ENCODE measurements at places on chromosomes 7 and 10. TPM values are rescaled to one million over a fixed set of nuclear protein-coding genes. Genes with fewer than 3 reads are reported as not detected.

DNA sequence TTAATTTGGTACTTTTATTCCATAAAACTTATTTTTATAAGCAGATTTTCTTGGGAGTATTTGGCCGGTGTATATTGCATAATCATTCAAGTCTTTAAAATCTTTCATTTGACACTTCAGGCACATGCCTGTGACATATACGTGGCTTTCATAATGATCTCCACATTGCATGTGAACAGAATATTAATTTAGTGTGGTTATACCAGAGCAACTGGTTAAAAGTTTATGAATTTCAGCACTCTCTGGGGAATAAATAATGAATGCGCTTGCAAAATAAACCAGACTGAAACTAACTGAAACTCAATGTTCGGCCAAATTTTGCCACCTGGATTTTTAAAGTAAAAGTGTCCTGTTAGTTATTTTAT is 242.3 kb downstream of the GLI3 start:
- no peak for DNase-seq

DNA sequence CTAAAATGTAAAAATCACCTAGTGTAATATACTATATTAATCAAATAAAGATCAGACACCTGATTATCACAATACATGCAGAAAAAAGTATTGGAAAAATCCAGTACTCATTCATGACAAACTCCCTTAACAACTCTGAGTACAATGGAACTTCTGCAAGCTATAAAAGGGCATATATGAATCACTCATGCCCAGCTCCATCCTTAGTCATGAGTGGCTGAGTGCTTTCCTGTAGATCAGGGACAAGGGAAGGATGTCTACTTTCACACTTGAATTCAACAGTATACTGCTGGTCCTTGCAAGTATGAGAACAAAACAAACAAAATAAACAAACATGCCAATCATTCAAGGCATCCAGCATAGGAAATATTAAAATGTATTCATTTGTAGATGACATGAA is 116.5 kb downstream of the ADARB2 start:
- no peak for DNase-seq

ENTPD1 gene
- total RNA-seq = 5.7 TPM

GRCh38 chr10:93719901-93720300 is 17.5 kb upstream of the FRA10AC1 start:
- DNase-seq = no peak

- no peak for DNase-seq
Measured at GRCh38 chr7:92766461-92767003, 69.8 kb downstream of the CDK6 start.

- no peak for DNase-seq
Measured at GRCh38 chr7:155512246-155512887, 34.0 kb downstream of the CNPY1 start.

- no peak for DNase-seq
Measured at GRCh38 chr10:4596951-4597350, 229.1 kb upstream of the AKR1E2 start.

DNA sequence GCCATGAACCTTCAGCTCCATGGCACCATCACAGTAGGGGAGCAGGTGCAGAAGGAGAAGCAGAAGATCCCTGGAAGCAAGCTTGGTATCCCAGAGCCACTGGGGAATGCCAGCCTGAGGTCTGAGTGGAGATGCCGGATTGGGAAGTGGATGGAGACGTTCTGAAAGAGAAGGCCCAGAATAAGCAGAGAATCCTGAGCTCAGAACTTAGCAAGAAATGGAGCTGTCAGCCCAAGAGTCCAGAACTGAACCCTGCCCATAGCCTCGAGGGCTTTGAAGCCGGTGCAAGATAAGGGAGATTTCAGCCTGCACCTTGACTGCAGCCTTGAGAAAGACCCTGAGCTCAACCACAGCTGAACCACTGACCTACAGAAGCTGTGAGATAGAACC is 13.9 kb upstream of the GDF10 start:
- no peak for DNase-seq

- DNase-seq = no peak
Measured at GRCh38 chr10:88196291-88196690, 332.9 kb downstream of the PTEN start.

NUTM2E gene
- 0.07 TPM for total RNA-seq

- DNase-seq = no peak
Measured at GRCh38 chr7:149202831-149203231, 7.5 kb downstream of the ZNF282 start.

DNA sequence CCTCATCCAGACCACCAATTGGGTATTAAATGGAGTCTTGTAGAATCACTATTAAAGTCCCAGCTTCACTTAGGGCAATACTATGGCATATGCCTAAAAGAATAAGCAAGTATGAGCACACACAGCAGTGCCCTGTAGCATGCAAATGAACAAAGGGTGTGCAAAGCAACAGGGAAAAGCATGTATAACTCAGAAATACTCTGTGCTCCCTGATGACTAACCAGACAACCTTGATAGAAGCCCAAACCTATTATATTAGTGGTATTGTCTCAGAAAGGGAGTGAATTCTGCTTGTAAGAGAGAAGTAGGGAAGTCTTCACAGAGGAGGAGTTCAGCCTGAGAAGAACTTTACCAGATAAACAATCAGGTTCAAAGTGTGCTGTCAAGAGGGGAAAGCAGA is 131.2 kb downstream of the DGKI start:
- DNase-seq = no peak

GRCh38 chr7:42978496-42978895 is 46.3 kb downstream of the MRPL32 start:
- DNase-seq = no peak

COL17A1 gene
- total RNA-seq = 2.2 TPM

GRCh38 chr10:119221201-119221600 is 13.8 kb downstream of the GRK5 start:
- DNase-seq = no peak

DNA sequence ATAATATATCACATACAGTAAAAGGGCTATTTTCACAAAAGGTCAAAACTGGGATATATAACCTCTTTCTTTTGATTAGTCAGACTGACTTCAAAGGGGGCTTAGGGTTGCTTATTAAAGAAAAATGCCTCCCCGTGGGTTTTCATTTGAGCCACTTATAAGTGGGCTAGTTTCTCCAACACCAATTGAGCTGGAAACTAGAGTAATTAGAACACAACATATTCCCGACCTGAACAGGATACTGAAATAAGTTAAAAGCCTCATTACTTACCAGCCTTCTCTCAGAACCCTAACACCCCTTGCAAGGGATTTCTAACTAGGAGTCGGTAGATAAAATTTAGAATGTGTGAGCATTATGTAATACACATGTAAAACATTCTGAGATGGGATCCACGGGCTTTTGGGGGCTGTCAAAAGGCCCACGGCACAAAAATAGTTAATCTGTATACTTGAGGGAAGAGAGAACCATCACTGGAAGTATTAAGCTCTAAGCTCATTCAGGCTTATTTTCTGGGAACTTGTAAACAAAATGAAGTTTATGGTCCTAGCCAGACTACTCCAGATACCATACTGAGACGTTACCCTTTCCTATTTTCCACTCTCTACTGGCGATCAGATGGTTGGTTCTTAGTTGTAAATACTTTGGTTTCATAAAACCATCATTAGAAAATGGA is 29.3 kb upstream of the KMT2E start:
- no peak for DNase-seq

DNA sequence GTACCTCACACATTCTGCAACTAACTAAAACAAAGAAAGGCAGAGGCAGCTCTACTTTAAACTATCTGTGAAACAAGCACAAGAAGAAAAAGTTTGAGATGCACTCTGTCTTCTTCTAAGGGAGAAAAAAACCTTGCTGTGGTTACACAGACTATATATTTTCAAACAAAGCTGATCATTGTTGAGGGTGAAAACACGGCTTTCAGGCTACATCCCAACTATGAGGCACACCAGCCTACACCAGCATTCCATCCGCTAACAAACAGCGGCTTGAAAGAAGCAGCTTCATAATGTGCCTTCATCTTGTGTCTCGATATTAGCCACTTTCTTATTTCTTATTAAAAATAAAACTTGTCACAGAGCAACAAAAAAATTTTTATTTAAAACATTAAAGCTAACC is 79.1 kb downstream of the USP6NL start:
- DNase-seq = no peak

DNA sequence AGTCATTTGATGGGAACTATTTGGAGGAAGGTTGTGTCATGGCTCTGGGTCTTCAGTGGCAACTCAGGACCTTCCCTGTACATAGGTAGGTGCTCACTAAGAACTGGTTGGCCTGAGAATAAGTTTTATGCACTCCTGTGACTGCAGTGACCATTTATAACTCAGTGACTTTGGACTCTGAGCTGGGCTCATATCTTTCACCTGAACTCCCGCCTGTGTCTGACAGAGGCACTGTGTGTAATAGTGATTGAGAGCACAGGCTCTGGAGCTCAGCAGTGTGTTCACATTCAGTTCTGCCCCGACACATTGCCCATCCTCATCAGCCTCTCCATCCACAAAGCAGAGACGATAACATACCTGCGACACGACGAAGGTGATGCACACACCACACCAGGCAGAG is 34.6 kb upstream of the VIPR2 start:
- DNase-seq = no peak

GRCh38 chr10:125485665-125486064 is 197.3 kb downstream of the TEX36 start:
- no peak for DNase-seq

DNA sequence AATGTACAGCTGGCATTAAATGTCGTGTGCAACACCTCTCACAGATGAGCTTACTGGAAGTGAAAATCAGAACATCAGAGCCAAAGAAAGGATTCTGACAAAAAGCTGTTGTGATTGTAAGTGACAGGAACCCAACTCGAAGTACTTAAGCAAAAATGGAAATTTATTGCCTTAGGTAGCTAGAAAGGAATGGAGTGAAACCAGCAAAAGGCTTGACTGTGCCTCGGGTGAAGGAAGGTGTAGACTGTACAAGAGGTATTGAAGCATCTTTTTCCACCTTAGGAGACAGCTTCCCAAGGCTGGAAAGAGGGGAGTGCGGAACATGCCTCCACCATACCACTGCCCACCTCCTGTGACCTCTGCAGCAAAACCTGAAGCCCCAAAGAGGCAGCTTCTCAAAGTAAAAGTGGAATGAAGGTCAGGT is 27.3 kb upstream of the ITGB1 start:
- no peak for DNase-seq

GRCh38 chr7:13743226-13743625 is 246.2 kb downstream of the ETV1 start:
- DNase-seq = no peak

GRCh38 chr7:101659706-101660105 is 30.6 kb upstream of the MYL10 start:
- no peak for DNase-seq

GRCh38 chr7:92508946-92509345 is 19.4 kb downstream of the PEX1 start:
- DNase-seq = no peak

GRCh38 chr7:30285536-30286284 is 1.3 kb downstream of the ZNRF2 start:
- DNase-seq = no peak

DNA sequence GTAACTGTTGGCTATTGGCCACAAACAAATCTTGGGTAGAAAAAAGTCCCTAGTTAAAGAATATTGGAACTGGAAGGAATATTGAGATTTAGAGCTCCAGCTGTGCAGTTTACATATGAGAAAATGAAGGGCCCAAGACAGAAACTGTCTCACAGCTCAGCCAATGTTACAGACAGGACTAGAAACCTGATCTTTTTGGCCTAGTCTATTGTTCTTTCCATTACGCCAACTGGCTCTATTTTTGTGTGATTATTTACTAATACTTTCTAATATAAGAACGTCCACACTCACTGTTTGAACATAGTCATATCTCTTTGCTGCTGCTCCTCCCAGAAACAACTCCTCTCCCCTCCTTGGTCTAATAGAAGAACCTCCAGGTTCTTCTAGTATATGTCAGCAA is 1.2 kb downstream of the WEE2 start:
- no peak for DNase-seq

DNA sequence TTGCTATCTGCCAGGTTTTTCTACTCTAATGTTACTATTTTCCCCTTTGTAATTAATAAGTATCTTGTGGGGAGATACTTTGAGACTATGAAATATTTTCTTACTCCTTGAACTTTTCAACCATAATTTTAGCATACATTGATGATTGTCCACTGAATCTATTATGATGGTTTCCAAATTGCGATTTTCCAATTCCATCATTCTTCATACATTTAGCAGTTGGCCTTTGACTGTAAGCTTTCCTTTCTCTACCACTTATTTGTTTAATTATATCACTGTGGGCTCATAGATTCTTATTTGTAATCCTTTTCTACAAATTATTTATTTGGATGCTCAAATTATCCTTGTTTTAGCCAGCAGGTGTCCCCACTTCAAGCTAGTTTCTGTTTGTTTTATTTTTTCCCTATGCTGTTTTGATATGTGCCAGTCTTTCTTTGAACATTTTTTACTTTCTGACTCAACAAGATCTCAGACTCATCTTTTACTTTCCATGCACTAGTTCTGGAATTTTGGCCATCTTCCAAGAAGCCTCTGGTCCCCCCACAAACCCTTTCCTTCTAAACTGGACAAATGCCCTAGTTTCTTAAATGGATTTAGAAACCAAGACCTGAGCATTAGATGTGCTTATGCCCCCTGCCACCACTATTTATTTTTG is 11.4 kb upstream of the MRPS16 start:
- no peak for DNase-seq

AUTS2 gene
- 0.28 TPM for total RNA-seq

ITPRID1 gene
- total RNA-seq = not detected

CCDC146 gene
- total RNA-seq = 0.53 TPM

SYCE1 gene
- not detected for total RNA-seq

DNA sequence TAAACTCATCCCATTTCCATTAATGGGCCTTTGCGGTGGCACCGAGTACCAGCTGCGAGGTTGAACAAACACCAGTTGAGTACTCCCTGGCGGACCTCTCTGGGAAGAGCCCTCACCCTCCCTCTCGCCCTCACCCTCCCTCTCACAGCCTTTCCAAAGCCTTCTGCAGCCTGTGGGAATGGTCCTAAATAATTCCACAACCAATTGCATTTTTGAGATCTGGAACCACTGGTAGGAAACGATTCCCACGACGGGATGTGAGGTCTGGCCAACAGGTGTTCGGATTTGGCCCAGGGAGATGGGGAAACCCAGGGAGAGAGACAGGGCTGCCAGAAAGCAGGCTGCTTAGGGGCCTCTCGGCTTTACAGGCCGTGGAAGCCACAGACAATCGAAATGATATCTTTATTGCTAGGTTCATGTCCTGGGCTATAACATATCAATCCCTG is 5.3 kb downstream of the PTF1A start:
- no peak for DNase-seq

GNG11 gene
- 170 TPM for total RNA-seq
